ENCODE measurements at places on chromosomes 6 and 20. TPM values are rescaled to one million over a fixed set of nuclear protein-coding genes. Genes with fewer than 3 reads are reported as not detected.

The SLC26A8 gene
- total RNA-seq = 0.80 TPM

DNA sequence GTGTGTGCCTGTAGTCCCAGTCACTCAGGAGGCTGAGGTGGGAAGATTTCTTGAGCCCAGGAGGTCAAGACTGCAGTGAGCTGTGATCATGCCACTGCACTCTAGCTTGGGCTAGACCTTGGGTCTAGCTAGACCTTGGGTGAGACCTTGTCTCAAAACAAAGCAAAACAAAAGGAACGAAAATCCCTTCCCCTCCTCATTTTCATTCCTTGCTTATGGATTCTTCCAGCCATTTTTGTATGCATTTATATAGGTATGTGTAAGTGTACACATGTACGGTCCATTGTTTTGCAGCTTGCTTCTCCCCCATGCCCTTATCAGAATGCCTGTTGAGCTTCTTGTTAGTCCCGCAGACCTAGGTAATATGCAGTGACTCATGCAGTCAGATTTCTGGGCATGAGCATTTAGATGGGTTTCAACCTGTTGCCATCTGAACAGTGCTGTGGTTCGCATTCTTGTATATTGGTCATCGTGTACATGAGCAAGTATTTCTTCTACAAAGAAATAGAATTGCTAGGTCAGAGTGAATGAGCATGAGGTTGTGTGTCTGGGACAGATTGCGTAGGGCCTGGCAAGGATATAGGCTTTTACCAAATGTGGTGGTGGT lies 73.2 kb downstream of the ATRN start:
- no peak overlapping the region for H3K27ac ChIP-seq
- DNase-seq = no peak
- no peaks in the 10 kb centered on the region for H3K4me1 ChIP-seq
- no peaks in the 10 kb centered on the region for H3K27me3 ChIP-seq
- no peaks in the 10 kb centered on the region for H3K36me3 ChIP-seq

GRCh38 chr6:159540152-159540551 lies 152.9 kb downstream of the SOD2 start:
- peaks cover 10% of the 10 kb centered on the region for H3K4me1 ChIP-seq
- no peak overlapping the region for H3K4me3 ChIP-seq
- DNase-seq = peak; percentile 82

DNA sequence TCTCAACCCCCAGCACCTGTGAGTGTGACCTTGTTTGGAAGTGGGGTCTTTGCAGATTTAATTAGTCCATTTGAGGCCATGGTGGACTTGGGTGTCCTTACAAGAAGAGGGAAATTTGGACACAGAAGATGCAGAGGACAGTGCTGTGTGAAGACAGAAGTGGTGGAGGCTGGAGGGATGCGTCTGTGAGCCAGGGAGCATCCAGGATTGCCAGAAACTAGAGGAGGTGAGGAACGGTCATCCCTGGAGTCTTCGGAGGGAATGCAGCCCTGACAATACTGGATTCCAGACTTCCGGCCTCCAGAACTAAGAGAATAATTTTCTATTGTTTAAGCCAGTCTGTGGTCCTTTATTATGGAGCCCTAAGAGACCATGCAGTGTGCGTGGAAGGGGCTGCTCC lies 22.9 kb upstream of the NPBWR2 start:
- H3K27ac ChIP-seq = no peak overlapping the region
- 0 out of 2 replicates have a peak, but pooled peaks cover 3% of the 10 kb centered on the region for H3K36me3 ChIP-seq
- DNase-seq = no peak
- peaks cover 2% of the 10 kb centered on the region for H3K4me1 ChIP-seq

DNA sequence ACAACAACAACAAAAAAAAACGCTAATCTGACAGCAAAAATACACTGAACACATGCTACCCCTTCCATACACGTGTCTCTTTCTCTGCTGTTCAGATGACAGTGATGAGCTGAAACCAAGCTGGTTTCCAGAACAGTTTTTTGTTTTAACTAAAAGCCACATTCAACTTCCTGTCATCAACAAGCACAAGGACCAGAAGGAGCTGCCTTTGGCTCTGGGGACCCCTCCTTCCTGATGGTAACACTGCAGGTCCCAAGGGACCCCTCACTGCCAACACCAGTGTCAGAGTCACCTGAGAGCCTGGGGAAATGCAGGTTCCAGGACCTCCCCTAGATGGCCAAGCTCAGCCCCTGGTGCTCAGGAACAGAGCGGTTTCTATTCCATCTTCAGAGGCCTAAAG lies 6.0 kb downstream of the CST7 start:
- H3K27me3 ChIP-seq = no peaks in the 10 kb centered on the region
- H3K4me1 ChIP-seq = peaks cover 14% of the 10 kb centered on the region
- DNase-seq = no peak

DNA sequence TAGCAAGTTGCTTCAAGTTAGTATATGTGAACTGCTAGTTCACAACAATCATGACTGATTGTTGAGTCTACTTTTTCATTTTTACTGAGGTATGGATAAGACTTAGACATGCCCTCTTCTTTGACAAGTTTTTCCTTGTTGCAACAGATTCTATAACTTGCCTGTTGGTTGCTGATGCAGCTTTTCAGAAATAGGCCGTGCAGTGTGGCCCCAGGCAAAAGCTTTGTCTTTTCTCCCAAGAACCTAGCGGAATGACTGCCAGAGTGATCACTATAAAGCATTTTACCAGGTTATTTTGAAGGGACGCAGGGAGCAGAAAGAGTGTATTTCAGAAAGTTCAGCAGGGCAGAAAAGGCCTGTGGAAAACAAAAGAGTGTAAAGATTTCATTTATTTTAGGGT lies 16.0 kb downstream of the HECA start:
- H3K4me3 ChIP-seq = no peak overlapping the region
- peaks cover 25% of the 10 kb centered on the region for H3K4me1 ChIP-seq
- no peak overlapping the region for H3K27ac ChIP-seq
- DNase-seq = no peak

DNA sequence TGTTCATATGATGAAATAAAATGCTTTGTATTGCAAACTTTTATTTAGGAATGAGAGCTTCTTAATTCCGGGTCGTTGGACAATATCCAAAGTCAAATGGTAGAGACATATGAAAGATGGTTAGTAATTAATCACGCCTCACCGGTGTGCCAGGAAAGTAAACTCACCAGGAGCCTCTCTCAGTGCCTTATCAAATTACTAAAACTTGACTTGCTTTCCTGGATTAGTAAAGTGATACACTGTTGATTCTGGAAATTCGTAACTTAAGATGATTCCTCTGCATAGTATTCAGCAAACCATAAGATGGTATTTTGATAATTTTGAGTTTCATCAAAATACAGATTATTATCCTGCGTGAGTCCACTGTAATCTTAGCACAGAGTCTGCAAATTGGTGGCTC lies 115.2 kb downstream of the PAX1 start:
- DNase-seq = no peak
- H3K27ac ChIP-seq = no peak overlapping the region
- H3K4me3 ChIP-seq = no peak overlapping the region
- H3K4me1 ChIP-seq = peaks cover 21% of the 10 kb centered on the region
- H3K36me3 ChIP-seq = no peaks in the 10 kb centered on the region

DNA sequence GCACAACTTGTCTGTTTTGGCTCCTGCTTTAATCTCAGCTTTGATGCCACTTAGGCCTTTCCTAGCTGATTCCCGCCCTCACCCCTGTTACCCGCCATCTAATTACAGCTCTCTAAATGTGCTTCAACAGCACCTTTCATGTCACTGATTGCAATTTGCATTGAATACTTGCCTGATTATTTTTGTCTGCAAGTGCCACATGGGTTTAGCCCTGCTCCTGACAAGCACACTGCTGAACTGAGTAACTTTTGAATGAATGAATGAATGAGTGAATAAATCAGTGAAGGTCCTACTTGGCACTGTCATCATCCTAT lies 591 bp upstream of the DCBLD1 start:
- H3K4me1 ChIP-seq = peaks cover 53% of the 10 kb centered on the region
- H3K36me3 ChIP-seq = peaks cover 6% of the 10 kb centered on the region
- H3K27ac ChIP-seq = peak overlapping the region; percentile 53
- H3K4me3 ChIP-seq = peak overlapping the region; percentile 80
- H3K27me3 ChIP-seq = peaks cover 24% of the 10 kb centered on the region
- no peak for DNase-seq

GRCh38 chr20:35314816-35315631 lies 22.8 kb upstream of the FAM83C start:
- DNase-seq = no peak
- peaks cover 27% of the 10 kb centered on the region for H3K4me1 ChIP-seq
- H3K36me3 ChIP-seq = peaks cover 5% of the 10 kb centered on the region
- H3K27ac ChIP-seq = peak overlapping the region; percentile 81
- no peaks in the 10 kb centered on the region for H3K27me3 ChIP-seq

DNA sequence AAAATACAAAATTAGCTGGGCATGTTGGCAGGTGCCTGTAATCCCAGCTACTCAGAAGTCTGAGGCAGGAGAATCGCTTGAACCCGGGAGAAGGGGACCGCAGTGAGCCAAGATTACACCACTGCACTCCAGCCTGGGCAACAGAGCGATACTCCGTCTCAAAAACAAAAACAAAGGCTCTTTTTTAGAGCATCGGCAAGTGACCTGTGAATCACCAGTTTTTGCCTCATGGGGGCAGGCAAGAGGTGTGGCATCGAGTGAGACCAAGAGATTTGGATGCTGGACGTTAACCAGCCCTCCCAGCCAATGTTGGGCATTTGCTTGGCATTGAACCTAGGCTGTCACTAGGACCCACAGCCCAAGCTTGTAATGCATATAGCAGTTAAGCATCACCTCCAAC lies 14.6 kb upstream of the CDK5RAP1 start:
- H3K36me3 ChIP-seq = no peaks in the 10 kb centered on the region
- DNase-seq = peak; percentile 52
- no peaks in the 10 kb centered on the region for H3K27me3 ChIP-seq
- H3K4me3 ChIP-seq = no peak overlapping the region
- H3K4me1 ChIP-seq = 0 out of 2 replicates have a peak, but pooled peaks cover 2% of the 10 kb centered on the region

The HLA-E gene
- 44.7 TPM for total RNA-seq
